KBM-7 (cell line): ENCODE measurements at places on chromosomes 7 and 10.

DNA sequence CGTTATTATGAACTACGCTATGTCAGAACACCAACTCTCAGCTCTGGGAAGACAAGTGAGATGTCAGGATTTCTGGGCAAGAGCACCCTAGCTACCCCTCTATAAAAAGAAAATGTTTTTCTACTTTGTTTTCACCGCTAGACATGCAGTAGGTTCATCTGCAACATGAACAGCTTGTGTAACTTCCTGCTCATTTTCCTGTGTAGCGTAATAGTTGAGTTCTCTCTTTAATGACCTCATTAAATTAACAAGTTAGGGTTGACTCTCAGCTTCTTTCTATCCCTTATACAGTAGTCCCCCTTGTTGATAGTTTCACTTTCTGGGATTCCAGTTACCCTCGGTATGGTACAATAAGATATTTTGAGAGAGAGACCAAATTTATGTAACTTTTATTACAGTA, 329.4 kb upstream of the ZNF32 start:
- DNase-seq, result no peak

DNA sequence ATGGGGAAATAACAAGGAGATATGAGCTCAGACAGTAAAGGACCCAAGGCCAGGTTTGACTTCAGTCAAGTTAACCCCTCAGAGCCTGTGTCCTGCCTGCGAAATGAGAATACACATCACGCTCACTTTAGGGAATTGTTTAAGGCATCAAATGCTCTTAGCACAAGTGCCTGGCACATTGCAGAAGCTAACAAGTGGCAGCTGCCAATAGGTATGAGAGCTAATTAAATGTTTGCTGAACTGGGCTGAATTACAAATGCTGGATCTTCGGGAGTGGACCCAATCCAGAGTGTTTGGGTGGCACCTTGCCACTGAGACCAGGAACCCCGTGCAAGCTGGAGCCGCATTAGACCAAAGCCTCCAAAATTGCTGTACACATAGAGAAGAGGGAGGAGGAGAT, 136.8 kb downstream of the C10orf90 start:
- DNase-seq, result no peak

GRCh38 chr7:94272821-94273583, 121.7 kb upstream of the COL1A2 start:
- no peak for DNase-seq

DNA sequence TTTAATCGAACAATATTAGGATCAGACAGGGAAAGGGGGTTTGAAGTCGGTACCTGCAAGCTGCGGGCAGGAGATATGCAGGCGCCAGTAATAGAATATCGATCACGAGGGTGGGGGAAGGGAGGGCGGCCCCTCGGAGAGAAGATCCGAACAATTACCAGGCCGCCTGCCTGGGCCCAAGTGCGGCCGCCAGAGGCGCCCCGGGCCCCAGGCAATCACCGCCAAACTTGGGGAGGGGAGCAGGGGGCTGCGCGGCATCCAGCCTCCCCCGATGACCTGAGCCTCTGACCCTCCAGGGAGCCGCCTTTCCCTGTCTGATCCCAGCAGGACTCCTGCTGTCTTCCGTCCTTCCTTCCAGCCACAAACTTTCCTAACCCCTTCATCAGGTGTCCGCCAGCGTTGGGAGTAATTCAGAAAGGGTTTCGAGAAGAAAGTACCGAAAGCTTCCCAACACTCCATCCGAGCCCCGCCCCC, 1.1 kb downstream of the NKX1-2 start:
- no peak for DNase-seq

DNA sequence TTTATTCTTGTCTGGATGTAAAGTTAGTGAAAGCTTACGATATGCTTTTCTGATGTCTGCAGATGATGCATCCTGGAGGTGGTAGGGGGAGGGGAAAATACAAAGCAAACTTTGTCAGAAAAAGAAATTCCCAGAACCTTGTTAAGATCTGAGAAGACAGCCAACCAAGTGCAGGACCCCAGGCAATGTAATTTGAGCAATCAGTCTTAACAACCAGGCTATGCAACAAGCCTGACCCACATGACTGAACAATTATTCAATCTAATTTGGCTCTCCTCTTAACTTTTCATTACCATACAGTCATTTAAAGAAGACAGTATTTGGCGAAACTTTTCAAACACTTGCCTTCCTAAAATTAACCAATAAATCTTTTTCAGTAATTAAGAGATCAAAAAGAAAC, 74.5 kb downstream of the DNAJC1 start:
- no peak for DNase-seq

DNA sequence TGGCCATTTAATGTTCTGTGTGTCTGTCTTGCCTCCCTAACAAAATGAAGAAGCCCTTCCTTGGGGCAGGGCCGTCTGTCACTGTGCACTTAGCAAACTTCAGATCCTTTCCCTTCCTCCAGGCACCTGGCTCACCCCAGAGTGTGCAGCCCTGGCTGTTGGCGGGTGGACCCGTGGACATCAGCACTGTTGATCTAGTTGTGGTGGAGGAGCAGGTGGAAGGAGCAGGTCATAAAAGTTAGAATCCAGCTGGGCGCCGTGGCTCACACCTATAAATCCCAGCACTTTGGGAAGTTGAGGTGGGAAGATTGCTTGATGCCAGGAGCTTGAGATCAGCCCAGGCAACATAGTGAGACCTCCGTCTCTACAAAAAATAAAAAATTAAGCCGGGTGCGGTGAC, 12.7 kb downstream of the RAB19 start:
- no peak for DNase-seq

DNA sequence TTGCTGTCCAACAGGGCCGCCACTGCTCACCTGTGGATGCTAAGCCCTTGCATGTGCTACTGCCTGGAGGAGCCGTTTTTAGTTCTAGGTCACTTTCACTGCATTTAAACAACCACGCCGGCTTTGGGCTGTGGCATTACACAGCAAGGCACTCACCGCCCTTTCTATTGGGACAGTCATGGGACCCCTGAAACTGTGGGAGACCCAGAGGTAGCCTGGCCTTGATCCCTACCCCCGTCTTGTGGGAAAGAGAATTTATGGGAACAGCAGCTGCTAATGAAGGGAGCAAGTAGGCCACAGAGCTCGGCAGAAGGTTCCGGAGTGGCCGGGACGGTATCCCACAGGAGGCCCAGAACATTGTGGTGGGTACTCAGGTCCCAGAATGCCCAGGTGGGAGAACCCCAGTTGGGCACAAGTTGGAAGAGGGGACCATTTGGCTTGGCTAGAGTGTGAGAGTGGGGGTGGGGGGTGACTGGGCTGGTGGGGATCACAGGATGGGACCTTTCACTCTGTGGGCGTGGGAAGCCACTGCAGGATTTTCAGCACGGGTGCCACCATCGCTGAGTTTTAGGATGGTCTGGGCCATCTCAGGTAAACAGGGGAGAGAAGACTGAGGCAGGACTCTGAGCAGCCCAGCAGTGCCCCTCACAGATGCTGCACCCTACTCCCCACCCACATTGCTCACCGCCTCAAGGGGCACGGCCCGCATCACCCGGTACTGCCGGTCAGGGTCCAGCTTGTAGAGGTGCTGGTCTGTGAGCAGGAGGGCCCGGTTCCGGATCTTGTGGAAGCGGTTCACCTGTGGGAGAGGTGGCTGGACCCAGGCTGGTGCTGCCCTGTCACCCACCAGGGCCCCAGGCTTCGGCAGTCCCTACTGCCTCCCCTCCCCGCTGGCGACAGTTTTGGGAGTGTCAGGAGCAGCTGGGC, 15.2 kb downstream of the MYO1G start:
- DNase-seq, result no peak

DNA sequence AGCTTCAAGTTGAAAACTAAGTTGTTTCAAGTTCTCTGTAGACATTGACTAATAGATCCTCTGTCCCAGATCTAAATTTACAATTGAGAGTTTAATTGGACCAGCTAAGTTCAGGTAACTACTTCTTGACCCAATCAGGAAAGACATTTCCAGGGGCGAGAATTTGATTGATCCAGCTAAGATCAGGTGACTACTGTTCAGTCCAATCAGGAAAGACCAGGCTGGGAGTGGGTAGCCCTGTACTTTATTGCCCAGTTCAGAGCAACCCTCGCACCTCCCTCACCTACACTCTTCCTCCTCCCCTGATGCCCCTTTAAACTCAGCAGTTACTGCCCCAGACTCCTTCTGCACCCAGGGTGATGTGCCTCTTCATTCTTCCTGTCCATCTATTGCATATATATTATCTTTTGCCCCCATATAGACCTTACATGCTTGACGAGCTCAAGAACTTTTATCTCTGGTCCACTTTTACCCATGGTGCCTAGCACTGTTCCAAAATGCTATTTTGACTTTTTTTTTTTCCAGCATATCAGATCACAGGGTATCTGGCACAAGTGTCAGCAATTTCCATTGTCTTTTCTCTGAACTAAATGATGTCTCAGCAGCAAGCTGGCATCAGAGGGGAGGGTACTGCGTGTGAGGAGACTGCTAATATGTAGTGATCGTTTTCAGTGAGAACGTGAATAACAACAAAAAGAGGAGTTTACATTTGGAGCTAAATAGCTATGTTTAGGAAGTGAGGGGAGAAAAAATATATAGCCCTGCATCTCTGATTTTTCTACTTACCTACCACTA, 169.4 kb downstream of the KIAA1217 start:
- DNase-seq, result no peak

DNA sequence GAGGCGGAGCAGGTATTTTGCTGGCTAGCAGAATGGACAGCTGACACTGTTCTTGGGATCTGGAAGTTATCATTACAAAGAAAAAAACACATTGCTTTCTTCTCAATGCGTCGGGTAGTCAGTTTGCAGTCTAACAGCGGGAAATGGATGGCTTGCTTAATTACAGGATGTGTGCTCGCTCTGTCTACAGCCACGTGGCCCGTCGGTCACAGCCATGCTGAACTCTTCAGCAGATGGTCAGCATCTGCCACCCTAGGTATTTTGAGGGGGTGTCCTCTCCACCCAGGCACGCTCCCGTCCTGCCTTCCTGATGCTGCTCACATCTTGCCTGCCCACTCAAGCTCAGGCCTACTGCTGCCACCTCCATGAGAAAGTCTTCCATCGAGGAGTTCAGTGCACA, 20.4 kb upstream of the INMT start:
- no peak for DNase-seq

- DNase-seq, result no peak
These were observed 109.4 kb upstream of the PDCD4 start for GRCh38 chr10:110762109-110762848.

DNA sequence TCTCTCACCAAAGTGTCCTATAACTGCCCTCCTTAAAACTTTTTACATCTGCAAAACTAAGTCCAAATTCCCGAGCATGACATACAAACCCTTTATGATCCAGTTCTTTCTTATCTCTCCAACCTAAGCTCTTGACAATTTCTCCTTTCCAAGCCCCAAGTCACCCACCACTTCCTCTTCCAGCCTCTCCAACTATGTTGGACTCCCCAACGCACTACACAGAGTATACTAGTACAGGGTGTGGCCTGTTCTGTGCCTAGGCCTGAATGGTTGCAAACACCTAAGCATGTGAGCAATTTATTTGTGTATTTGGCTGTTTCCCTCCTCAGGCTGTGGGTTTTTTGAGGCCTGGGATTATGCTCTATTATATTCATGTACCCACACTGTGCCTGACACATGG, 101.2 kb upstream of the APBB1IP start:
- peak; percentile 81 for DNase-seq

DNA sequence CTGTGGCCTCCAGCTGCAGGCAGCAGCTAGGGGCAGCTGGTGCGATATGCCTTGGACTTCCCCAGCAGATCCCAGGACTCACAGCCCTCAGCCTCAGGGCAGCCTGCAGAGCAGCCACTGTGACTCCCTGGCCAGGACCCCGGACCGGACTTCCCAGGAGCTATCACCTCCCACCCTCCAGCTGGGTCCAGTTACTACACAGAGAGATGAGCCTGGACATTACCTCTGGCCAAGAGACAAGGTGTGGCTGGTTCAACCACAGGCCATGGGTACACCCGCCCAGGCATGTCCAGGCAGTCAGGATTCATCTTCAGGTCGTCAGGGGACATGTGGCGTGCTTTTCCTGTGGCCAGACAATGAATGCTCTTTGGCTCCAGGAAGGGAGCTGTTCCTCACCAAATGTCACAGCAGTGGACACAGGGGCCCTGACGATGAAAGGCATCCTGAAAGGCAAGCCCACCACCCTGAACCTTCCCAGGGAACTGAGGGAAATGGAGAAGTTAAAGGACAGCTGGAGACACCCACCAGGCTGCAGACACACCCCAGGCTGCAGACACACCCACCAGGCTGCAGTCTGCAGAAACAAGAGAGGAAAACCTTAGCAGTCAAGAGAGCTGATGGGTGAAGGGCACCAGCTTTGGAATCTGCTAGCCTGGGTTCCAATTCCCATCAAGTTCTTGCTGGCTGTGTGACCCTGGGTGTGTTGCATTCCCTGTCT, 25.8 kb upstream of the NANOS1 start:
- DNase-seq, result no peak

DNA sequence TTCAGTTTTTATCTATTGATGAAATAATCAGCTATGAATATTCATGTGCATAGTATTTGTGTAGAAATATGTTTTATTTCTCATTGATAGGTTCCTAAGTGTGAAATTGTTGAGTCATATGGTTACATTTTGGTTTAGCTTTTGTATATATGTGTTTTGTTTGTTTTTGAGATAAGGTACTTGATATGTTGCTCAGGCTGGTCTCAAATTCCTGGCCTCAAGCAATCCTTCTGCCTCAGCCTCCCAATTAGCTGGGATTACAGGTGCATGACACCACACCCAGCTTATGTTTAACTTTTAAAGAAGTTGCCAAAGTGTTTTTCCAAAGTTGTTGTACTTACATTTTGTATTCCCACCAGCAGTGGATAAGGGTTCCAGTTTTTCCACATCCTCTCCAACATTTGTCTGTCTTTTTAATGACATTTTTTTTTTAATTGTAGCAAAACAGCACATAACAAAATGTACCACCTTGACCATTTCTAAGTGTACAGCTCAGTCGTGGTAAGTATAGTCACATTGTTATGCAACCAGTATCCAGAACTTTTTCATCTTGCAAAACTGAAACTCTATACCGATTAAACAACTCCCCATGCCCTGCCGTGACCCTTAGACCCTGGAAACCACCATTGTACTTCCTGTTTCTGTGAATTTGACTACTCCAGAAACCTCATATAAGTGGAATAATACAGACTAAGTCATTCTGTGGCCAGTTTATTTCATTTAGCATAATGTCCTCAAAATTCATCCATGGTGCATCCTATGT, 12.6 kb upstream of the UBE2D1 start:
- peak; percentile 93 for DNase-seq

GRCh38 chr7:92809760-92810573, 26.4 kb downstream of the CDK6 start:
- DNase-seq, result peak; percentile 85

DNA sequence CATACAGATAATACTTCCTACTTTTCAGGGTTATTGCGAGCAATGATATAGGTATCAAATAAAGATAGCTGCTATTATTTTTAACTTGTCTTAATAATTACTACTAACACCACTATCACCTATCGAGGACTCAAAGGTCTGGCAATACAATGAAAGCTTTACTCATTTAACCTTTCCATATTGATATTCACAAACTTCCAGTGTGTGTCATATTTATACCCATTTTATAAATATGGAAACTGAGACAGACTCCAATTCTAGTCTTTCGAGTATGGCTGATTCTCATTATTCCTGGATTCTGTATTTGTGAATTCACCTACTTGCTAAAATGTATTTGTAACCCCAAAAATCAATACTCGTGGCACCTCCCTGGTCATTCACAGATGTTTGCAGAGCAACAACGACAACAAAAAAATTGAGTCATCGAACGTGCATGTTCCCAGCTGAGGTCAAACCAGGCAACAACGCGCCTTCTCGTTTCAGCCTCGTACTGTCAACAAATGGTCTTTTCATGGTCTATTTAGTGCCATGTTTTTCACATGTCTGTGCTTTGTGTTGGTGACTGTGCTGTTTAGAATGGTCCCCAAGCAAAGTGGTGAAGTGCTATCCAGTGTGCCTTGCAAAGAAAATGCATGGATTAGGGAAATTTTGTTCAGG, 51.7 kb downstream of the SMURF1 start:
- DNase-seq, result no peak

GRCh38 chr7:157003756-157004520, 6.5 kb downstream of the MNX1 start:
- no peak for DNase-seq
